ENCODE measurements at places on chromosomes 3 and 15. TPM values are rescaled to one million over a fixed set of nuclear protein-coding genes. Genes with fewer than 3 reads are reported as not detected.

Gene ALDH1A2
- total RNA-seq: 2.3 TPM

Gene ARPIN
- total RNA-seq: 0.13 TPM

Gene A4GNT
- total RNA-seq: not detected

Gene RAB6B
- total RNA-seq: 0.15 TPM

Gene ALPK3
- 0.05 TPM for total RNA-seq

Gene AADACL2
- total RNA-seq: not detected

Gene MAPKAPK3
- 225 TPM for total RNA-seq

Gene ADAM10
- 57.5 TPM for total RNA-seq

Gene LMCD1
- 1.8 TPM for total RNA-seq

- DNase-seq: no peak
These were observed 21.2 kb downstream of the CRYGS start for GRCh38 chr3:186523022-186523421.

DNA sequence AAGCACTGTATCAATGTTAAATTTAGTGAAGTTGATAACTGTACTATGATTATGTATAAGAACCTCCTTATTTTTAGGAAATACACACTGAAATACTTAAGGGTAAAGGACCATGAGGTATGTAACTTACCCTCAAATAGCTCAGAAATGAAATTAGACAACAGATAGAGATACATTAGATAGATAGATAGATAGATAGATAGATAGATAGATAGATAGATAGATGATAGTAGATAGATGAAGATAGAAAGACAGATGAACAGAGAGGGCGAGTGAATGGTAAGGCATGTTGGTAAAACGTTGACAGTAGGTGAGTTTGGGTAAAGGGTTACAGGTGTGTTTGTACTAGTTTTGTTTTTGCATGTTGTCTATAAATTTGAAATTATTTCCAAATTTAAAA is 38.0 kb upstream of the ACAN start:
- no peak for DNase-seq

- DNase-seq: no peak
These were observed 136.0 kb downstream of the HCN4 start for GRCh38 chr15:73232776-73233175.

DNA sequence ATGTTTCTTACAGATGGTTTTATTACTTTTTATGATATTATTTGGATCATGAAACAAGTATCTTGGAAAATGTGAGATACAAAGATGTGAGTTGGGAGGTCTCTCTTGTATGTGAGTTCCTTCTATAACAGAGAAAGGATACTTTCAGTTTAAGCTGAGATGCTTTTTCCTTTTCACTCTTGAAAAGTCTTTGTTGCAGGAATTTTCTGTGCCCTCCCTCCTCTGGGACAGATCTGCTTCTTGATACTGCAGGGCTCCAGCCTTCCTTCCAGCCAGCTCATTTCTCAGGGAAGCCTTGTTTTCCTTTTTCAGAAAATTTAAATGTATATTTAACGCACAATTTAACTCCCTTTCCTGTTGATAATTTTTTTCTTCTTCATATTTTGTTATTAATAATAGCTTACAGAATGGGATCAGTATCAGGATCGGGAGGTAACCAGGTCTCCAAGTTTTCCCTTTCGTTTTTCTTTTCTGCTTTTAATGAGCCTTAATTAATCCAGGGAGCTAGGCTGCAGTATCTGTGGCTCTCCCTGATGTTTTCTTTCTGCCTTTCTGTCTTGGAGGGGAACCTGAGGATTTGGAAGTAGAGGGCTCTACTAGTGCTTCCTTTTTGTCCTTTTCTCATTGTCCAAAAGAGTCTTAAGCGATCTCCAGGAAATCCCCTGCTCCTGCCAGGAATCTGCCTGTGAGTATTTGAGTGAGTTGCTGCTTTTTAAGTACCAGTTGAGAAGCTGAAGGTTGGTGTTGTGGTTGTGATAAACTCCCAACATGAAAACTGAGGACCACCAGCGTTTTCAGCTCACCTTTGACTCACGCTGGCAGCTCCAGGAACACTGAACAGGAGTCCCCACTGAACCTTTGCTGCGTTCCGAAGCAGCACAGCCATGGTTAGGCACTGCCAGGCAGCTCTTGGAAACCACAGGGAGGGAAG is 105.7 kb downstream of the IGF1R start:
- DNase-seq: no peak

- no peak for DNase-seq
These were observed 117.8 kb downstream of the NR1D2 start for GRCh38 chr3:24062916-24063315.

DNA sequence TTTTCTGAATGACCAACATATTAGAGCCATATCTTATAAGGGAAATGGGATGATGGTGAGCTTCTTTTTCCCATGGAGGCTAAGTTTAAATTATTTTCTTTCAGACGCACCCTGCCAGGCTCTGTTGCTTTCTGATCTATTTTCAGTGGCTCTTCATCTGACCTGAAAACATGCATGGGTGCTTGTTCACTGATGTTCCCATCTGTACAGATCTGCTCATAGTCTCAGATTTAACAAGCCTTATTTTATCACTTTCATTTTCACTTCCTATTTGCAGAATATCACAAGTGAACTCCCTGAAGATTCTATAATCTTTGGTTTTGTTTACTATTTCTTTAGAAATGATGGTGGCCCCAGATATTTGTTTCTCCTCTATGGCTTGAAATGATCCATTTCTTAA is 31.1 kb upstream of the SUCLG2 start:
- no peak for DNase-seq

DNA sequence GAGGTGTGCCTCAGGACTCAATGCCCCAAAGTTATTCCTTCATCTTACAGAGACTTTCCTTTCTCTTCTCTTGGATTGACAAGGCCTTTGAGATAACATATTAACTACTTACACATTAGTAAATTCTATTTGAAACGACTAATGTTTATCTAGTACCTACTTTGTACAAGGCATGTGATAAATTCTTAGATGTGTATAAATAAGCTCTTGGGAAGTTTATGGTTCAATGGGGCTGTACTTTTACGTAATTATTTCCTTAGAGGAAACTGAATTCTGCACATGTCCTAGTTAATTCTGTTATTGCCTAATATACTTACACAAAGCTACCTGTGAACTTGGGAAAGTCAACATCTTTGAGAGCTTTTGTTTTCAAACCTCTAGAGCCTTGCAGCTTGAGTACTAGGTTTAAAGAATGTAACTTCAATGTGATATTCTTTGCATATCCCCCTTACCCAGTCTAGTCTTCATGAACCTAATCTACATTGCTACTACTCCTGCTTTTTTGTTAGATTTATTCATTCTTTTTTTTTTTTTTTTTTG is 58.5 kb upstream of the RAP2B start:
- DNase-seq: no peak

DNA sequence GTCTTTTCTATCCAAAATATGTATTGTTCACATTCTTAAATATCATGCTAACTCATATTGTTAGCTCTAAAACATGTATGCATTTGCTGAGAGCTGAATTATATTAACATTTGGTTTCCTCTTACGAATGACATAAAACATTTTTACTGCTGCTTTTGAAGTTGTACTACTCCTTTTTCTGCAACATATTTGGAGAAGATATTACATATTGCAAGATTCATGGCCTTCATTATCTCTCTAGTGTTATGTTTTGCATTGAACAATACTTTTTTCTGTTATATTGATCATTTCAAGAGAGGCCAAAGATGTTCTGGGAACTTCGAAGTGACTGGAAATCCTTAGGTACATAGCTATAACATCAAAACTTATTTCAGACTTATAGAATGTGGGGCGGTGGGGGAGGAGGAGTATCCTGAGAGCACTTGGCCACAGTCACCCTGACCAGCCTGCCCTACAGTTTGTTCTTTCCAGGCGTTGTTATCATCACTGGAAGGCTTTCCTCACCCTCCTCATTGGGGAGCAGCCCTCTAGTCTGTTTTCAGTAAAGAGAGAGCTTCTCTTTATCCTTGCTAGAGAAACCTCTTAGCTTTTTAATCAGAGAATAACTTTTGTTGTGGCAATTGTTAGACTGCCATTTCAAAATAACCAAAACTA is 868.6 kb downstream of the OTOL1 start:
- no peak for DNase-seq

DNA sequence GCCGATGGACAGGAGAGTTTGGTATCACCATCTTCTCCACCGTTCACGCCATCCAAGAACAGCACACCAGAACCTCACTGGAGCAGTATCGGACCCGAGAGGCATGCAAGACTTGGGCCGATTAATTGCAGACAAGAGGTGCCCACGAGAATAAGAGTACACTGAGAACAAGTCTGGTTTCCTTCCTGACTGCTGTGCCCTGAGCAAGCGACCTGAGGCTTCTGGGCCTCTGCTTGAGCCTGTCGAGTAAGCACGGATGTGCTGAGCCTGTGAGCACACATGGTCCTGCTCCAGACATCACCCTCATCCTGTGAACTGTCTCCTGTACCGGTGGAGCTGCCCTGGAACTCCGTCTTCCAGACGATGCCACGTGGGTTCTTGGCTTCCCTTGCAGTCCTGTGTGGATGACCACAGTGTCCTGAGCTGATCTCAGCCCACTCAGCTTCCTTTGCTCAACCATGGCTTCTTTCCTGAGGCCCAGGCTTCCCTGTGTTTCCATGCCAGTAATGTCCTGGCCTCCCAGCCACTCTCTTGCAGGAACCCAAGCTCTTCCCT is 34.3 kb upstream of the SNRPA1 start:
- no peak for DNase-seq

GRCh38 chr3:190272747-190273146 is 49.5 kb downstream of the CLDN1 start:
- no peak for DNase-seq

DNA sequence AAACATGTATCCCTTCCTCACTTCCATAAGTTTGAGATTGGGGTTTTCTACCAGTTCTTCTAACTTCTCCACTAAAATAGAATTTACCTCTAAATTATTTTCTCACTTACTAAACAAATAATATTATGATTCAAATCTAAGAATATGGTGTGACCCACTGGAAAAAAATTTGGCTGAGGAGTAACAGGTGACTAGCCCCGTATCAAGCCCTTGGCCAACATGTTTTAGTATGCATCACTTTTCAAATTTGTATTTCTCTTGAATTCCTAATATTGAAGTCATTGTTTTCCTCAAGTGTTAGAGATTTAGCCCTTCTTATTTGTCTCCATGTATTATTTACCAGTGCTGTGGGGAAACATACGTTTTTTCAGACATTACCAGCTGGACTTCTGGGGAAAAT is 759.4 kb downstream of the NSUN3 start:
- DNase-seq: no peak

DNA sequence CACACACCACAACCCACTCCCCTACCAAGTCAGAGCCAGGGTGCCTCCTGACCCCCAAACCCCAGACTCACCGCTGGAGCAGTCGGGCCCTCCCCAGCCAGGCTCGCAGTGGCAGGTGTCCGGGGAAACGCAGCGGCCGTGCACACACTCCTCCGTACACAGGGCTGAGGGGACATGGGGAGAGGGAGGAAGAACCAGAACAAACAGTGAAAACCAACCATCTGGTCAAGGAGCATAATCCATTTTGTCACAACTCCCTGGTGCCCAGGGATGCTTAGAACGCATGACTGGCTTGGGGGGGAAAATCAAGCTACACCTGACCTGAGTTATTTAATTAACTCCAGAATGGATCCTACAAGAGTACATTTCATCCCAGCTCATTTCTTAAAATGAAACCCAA is 159.2 kb downstream of the MEGF11 start:
- no peak for DNase-seq

GRCh38 chr3:139729300-139729699 is 51.5 kb upstream of the NMNAT3 start:
- DNase-seq: no peak

- DNase-seq: no peak
These were observed 115.2 kb downstream of the GABRG3 start for GRCh38 chr15:27086149-27086548.

- no peak for DNase-seq
These were observed 75.4 kb downstream of the CPN2 start for GRCh38 chr3:194275721-194276120.

DNA sequence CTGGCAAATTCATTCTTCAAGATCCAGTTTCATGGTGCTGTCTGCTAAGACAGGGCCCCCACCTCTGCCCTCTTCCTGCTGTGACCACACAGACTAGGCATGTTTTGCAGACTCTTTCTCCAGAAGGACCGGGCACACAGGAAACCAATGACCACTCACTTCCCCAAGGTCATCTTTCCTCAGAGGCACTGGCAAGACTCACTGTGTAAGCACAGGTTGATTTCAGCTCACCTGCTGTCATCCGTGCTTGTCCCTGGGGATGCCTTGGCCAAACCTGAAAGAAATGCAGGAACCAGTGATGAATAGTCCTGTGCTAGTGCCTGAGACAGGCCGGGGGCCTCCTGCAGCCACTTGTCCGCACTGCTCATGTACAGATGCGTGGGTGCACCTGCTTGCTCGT is 33.5 kb downstream of the ALS2CL start:
- no peak for DNase-seq

GRCh38 chr3:17431004-17431403 is 311.4 kb downstream of the TBC1D5 start:
- DNase-seq: no peak

DNA sequence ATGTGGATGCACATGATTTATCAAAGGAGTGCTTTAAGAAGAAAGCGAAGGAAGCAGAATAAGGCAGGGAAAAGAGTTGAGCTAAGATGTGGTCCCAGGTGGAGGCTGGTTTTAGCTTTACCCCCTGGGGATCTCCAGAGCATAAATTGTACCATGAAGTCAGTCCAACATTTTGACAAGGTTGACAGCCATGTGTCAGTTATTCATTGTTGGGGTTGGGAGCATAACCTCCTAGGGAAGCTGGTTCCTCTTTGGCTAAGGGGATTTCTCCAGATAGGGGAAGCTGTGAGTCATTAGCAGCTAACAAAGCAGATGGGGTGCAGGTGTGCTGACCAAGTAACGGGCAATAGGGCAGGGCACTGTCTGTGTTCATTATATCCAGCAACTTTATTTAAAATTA is 123.7 kb upstream of the IGSF10 start:
- DNase-seq: no peak

- DNase-seq: no peak
These were observed 46.3 kb downstream of the GPR171 start for GRCh38 chr3:151156618-151157216.

DNA sequence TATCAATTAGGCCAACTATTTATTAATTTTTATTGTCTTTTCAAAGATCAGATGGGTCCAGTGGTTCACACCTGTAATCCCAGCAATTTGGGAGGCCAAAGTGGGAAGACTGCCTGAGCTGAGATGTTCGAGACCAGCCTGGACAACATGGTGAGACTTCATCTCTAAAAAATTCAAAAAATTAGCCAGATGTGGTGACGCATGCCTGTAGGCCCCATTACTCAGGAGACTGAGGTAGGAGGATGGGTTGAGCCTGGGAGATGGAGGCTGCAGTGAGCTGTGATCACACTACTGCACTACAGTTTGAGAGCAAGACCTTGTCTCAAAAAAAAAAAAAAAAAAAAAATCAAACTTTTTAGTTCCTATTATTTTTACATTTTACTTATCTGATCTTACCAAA is 8.2 kb downstream of the AP3S2 start:
- DNase-seq: no peak

DNA sequence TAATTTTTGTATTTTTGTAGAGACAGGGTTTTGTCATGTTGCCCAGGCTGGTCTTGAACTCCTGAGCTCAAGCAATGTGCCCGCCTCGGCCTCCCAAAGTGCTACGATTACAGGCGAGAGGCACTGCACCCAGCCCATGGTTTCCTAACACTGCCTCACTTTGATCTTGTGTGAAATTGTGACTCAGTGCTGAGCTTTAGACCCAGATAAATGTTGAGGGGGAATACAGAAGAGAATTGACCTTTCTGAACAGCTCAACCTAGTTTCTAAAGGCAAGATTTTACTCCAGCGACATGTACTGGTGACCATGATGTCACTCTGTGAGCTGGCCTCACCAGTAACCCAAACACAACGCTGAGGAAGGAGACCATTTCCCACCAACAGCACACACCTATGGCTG is 73.5 kb downstream of the ATP1B3 start:
- no peak for DNase-seq

GRCh38 chr3:174202561-174202960 is 656.6 kb upstream of the NAALADL2 start:
- DNase-seq: no peak
